ENCODE measurements at places on chromosomes 4 and X.

DNA sequence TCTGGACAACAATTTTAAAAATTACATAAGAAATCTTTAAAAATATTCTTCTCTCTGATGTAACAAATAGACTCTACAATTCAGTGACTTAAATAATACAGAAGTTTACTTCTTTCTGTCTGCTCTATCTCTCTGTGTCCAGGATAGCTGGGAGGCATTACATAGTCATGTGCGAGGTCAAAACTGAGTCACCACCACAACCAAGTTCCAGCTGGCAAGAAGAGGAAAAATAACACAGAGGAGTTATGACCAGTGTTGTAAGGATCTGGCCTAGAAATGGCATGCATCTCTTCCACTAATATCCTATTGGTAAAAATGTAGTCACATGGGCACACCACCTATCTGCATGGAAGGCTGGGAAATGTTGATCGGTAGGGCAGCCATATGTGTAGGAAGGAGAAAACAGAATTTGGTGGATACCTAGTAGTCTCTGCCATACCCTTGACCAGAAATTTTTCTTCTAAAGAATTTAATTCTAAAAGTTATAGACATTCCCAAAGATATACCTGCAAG is 39.4 kb upstream of the WDFY3 start:
- no peak for DNase-seq

DNA sequence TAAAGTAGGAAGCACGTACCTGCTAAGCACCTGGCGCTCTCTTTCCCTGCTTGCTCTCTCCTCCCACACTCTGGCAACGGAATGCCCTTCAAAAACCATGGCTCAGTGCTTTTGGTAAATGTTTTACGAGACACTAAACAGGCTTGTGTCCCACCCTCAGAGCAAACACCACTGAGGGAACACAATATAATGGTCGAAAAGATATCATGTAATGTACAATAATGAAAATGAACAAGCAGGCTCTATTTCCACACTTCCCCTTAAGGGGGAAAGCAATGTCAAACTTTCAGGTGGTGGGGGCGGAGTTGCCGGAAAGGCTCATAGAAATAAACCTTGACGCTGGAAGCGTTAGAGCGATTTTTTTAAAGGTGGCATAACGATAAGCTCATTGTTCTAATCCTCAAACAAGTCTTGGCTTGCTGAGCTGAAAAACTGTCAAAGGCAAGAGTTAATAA is 115.1 kb downstream of the RBM47 start:
- no peak for DNase-seq

GRCh38 chr4:2666722-2667247 is 89.4 kb downstream of the TNIP2 start:
- DNase-seq: no peak

GRCh38 chr4:993111-994029 is at the start of gene SLC26A1:
Gene SLC26A1, minus strand, starts transcription at chr4:993404. Its CDS starts 1,701 bp downstream, at chr4:991703.
- no peak for DNase-seq

DNA sequence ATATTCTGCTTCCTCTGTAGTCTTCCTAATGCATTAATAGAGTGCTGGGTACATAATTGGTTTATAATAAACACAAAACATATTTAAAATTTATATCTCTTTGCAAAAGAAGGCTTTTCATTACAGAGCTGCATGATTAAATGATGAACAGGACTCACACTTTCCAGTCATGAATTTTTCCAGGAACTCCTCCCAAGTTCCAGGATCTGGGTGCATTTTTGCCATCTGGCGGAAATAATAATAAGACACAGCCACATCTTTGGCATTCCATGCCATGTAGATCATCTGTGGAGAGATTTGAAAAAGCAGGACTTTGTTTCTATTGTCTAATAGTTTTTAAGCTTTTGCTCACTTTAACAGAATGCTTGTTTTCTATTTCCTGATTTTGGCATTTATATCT is 40.2 kb upstream of the SULT1B1 start:
- DNase-seq: no peak

DNA sequence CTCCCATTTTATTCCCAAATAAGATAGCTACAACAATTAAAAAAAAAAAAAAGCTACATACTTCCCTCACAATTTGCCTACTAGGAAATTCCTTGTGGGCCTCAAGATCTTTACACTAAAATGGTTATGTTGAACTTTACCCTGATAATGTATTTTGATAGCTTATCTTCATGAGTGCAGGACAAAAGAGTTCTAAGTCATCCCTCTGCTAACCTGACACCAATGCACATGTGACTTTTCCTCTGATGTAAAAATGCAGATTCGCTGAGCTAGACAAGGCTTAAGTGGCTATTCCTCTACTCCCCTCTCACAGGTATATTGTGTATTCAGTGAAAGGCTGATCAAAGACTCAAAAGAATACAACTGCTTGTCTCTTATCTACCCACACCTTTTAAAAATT is 22.5 kb downstream of the ELF2 start:
- no peak for DNase-seq

Data from GM12891 (cell line).